Left forelimb (tissue), 1 donor: ENCODE measurements at places on chromosomes 7 and 10.

- DNase-seq = no peak
Observed at GRCh38 chr7:129865925-129866201, 86.9 kb downstream of the UBE2H start.

- no peak for DNase-seq
Observed at GRCh38 chr7:13839063-13839462, 150.4 kb downstream of the ETV1 start.

DNA sequence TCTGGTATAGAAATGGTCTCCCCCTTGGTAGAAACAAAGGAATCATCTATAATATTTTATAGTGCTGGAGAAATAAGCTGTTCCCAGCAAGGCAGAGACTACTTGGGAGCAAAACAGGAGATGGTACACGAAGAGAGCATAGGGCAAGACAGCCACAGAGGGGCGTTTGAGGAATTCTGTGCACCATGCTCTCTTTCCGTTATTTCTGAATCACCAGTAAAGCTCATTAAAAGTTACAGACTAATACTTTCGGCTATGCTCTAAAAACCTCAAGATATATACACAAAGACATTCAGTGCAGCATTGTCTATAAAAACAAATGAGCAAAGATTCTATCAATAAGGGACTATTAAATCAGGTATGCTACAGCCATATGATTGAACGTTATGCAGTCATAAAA lies 68.5 kb upstream of the FHIP2A start:
- DNase-seq = no peak

DNA sequence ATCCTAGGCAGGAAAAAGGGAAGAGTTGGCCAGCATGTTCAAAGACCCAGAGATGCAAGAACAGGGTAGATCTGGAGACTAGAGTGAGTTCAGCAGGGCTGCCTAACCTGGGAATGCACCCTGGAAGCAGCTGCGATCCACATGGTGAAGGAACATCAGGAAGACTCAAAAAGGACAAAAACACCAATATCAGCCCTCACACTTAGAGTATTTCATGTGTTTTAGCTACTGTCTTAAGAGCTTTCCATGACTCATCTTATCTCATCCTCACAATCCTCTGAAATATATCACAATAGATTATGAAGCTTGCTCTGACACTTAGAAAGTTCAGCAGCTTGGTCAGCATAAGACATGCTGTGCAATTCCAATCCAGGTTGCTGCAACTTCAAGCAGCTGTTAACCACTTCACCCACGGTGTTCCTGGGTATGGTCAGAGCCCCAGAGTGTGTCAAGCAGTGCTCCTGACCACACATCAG lies 380.9 kb downstream of the PARD3 start:
- DNase-seq = no peak

DNA sequence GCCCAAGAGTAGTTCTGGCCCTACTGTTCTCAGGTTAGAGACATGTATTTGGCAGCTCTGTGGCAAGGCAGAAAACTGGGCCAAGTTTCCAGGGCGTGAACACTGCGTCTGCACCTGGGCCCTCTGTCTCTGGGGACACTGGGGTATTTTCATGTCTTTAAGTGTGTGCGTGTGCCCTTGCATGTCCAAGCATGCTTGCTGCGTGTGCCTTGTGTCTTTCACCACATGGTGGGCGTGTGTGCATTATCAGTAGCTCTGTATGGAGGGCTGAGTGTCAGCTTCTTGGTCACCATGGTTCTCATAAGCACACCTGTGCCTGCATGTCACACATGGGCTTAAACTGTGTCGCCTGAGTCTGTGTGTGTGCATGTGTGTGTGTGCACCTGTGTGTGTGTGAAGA lies 69.3 kb downstream of the HIPK2 start:
- no peak for DNase-seq

- DNase-seq = no peak
Observed at GRCh38 chr10:34505338-34505737, 309.8 kb downstream of the PARD3 start.

GRCh38 chr7:128407751-128408708 lies 1.8 kb downstream of the IMPDH1 start:
- DNase-seq = no peak

DNA sequence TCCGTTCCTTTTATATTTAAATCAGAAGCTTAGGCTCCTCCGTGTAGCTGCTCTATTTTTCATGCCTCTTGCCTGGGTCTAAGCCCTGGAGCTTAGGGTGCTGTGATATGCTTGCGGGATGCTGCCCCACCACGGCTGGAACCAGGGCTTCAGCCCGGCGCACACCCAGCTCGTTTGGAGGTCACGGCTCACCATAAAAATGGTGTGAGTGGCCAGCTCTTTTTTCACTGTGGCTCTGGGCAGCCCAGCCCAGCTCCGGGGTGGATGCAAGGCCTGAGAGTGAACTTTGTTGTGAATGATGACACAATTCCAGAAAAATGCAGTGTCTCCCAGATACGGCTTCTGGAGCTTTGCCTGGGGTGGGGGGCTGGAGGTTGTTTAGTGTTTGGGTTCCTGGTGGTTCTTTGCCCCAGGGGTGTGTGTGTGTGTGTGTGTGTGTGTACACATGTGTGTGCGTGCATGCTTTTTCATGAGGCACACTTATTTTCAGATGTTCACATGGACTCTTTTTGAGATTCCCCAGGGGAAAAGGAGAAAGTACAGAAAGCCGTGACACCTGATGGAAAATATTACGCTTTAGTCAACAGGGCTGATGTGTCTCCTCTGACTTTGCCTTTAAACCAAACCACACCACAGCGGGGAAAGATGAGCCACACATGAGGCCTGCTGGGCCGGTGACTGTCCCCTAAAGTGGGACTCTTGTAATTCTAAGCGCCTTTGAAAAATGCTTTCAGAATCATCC lies 46.2 kb downstream of the GRK5 start:
- DNase-seq = peak; percentile 75

GRCh38 chr7:44757739-44758138 lies 9.1 kb downstream of the ZMIZ2 start:
- no peak for DNase-seq

GRCh38 chr7:156668130-156668741 lies 27.7 kb downstream of the RNF32 start:
- no peak for DNase-seq

- DNase-seq = no peak
Observed at GRCh38 chr7:70352906-70353305, 754.6 kb downstream of the AUTS2 start.

- no peak for DNase-seq
Observed at GRCh38 chr7:98788966-98789365, 80.8 kb downstream of the TMEM130 start.

DNA sequence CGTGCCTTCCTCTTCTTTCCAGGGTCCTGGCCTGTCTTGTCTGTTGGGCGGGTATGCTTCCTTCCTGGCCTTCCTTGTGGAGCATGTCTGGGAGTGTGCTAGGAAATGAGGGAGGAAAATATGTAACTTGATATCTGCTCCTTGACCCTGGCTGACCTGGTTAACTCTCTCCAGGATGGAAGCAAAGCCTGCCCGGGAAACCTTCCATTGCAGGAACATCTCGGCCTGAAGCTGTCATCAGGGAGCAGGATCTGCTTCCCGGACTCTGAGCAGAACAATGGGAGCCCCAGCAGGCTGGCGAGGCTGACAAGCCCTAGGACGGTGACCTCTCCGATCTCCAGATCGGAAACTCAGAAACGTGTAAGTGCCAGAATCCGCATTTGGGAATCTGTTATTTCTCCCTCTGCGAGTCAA lies 340.3 kb downstream of the FRMD4A start:
- no peak for DNase-seq

DNA sequence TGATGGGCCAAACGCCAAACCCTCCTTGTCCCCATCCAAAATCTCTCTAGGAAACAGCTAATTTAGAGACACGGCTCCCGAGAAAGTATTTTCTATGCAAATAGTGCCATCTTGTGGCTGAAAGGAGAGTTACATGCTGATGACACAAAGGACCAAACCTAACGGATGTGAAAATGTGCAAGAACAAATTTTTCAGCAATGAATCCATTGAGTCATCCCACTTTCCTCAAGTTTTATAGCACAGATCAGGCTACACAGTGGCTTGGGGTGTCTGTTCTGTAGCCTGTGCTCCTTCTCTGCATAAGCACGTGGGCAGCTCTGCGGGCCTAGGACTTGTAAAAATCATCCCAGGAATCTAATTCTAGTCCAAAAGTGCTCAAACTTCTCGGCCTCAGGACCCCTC lies 154.8 kb upstream of the PRR15 start:
- peak; percentile 70 for DNase-seq

- peak; percentile 30 for DNase-seq
Observed at GRCh38 chr7:55504967-55505658, 67.2 kb downstream of the VOPP1 start.

DNA sequence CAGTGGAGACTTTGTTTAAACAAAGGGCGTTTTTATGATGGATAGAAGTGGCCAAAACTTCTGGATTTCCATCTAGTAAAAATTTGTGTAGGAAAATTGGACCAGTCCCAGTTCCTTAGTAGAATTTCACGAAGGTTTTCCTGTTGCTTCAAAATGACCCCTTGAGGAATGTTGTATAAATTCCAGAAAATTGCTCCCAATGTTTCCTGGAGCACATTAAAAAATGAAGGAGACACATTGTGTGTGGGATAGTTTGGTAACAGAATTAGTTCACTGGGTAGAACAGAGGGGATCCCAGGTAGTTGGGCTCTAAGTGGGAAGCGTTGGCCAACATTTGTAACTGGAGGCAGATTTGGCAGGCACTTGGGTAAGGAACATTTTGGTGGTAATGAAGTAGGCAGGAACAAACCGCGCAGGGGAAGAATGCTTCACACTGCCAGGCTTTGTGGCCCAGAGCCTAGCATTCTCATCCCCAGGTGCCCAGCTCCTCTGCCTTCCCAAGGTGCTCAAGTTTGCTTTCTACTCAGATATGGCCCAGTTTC lies 758.6 kb downstream of the AUTS2 start:
- DNase-seq = no peak

DNA sequence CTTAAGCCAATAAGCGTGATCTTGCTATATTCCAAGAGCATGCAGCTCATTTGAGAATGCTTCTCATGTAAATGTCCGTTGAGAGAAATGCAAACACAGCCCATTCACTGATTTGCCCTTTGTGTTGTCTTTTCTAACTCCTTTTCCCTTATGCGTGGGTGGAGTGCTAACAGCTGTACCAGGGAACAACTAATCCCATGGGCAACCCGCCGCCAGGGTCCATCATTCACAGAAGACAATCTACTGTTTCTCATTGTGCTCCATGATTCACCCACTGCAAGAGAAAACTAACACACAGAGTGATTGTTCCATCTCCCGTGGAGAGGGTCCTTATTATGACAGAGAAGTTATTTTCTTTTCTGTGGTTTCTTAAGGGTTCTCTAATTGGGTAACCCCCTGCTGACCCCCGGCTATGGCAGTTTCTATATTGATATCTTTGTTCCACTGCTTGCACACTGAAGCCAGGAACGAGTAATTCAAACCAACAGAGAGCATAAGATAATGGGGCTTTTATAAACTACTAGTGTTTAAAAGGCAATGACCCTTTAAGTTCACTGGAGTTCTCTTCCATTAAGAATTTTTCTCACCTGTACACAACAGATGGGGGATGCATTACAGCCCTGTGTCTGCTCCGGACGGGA lies 298.7 kb downstream of the BAMBI start:
- DNase-seq = no peak

- DNase-seq = no peak
Observed at GRCh38 chr10:125515571-125515970, 167.4 kb downstream of the TEX36 start.

DNA sequence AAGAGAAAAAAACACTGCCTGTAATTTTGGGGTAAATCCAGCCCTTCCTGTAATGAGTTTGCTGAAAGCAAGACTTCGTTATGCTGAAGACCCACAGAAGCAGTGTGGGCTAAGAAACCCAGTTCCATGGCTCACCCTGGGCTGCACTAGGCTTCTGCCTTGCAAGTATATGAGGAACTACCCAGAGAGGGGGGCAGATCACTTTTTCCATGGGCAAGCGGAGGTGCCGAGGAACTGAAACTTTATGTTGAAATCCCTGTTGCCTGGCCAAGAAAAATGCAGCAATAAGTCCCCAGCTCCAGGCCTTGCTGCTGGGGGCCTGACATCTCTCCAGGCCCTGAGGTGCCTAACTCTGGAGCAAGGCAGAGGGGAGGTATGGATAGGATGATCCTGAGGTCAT lies 8.5 kb downstream of the RASSF4 start:
- DNase-seq = no peak

DNA sequence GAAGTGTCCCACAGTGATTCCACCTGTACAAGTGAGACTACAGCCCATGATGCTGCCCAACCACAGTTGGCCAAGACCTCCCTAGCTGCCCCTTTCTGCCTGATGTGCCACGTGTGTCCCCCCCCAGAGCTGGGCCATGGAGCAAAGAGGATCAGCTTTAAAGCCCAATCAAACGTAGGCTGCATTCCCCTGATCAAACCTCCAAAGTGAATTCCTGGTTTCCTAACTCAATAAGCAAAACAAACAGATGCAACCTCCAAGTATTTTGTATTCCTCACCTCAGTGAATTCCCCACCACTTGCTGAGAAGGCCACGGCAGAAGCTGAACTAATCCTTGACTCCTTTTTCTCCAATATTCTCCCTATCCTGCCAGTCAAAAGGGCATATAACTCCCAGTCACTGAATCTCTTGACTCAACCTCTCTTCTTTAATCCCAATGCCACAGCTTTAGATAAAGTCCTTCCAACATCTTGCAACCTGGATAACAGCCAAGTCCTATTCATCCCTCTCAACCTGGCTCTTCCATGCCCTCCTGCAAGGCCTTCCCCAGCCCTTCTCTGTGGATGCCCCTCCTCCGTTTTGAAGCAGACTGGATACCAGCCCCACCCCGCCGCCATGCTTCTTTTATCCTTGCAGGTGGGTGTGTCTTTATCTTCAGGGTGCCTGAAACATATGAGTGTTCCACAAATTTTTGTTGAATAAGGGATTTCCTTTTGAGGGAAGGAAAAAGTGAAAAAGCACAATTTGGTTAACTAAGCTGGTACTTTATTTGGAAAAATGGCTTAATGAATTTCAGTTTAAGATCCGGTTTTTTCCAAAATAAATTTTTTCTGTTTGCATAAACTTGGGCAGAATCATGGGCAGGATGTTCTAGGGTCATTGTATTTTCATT lies 285.2 kb upstream of the MKLN1 start:
- no peak for DNase-seq

DNA sequence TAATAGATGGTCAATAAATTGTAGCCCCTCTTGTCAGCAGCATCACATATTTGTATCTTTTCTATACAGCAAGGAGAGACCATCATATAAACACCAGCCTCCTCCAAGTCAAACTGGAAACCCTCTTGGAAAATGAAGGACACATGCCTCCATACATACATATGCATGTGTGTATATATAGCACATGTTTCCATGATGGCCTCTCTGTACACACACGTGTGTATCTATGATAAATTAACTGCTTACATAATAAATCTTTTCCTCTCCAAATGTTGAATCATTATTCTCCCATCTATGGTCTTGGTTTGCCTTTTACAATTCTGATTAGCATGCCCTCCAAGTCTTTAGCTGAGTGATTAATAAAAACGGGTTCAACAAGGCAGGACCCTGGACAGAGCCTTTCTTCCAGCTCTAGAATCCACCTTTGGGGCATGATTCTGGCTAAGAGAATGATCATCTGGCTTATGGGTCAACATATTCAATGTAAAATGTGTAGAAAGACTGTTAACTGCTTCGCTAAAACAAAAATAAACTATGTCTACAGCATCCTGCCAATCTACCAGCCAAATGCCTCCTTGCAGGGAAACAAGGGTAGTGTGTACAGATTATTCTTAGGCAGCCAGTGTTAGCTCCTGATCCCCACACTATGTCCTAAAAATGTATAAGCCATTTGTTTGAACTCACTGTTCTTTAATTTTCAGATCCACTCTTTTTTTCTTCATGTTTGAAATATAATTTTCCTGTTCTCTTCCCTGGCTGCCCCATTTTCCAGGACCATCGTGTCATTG lies 70.0 kb downstream of the CRTAC1 start:
- DNase-seq = no peak
